ENCODE measurements at places on chromosomes 6 and 20.

- DNase-seq: no peak
Observed at GRCh38 chr6:27865850-27866356, 46.3 kb downstream of the OR2B2 start.

DNA sequence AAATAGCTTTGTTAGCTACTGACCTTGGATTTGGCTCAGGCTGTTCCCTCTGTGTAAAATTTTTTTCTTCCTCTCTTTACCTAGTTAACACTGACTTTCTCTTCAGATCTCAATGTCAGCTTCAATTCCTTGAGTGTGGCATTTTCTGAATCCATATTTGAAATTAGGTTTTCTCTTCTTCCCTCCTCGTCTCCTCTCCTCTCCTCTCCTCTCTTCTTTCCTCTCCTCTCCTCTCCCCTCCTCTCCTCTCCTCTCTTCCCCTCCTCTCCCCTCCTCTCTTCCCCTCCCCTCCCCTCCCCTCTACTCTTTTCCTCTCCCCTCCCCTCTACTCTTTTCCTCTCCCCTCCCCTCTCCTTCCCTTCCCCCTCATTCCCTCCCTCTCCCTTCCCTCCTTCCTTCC is 453.3 kb downstream of the BMP2 start:
- DNase-seq: no peak

GRCh38 chr20:37254114-37254878 is 7.3 kb downstream of the GHRH start:
- no peak for DNase-seq

GRCh38 chr6:139881728-139882211 is 507.3 kb upstream of the CITED2 start:
- no peak for DNase-seq

DNA sequence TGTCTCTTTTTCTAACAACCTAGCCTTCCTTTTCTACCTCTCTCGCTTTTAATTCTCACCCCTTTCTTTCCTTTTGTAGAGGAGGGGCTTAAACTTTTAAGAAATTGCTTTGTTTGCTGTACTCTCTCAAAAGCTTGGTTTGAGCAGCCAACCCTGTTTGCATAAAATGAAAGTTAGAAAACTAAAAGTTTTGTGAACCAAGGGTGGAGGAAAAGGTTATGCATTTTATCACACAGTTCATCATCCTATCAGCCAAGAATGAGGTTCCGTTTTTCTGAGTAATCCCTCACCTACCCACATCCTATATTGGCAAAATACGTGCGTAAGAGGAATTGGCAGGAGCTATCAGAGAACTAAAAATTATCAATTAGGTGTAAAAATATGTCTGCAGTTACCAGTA is 42.8 kb upstream of the LOC128125822 start:
- no peak for DNase-seq

- no peak for DNase-seq
Observed at GRCh38 chr6:16140607-16141006, 11.7 kb downstream of the MYLIP start.

- DNase-seq: no peak
Observed at GRCh38 chr6:107045826-107046675, 18.1 kb downstream of the MTRES1 start.

DNA sequence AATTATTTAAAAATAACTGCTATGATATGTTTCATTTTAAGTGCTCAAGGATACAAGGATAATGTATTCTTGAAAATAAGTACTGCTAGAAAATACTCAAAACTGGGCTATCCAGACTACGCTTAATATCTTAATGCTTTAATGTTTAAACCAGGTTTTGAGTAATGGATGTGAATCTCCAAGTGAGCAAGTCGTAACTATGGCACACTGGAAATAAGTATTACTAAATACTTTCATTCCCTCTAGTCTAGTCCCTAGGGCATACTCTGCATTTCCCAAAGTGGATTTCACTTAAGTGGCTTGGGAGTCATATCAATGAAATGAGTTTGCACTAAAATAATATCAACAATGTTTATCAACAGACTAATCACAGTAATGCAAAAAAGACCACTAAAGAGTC is 48.1 kb downstream of the HMGCLL1 start:
- DNase-seq: no peak

DNA sequence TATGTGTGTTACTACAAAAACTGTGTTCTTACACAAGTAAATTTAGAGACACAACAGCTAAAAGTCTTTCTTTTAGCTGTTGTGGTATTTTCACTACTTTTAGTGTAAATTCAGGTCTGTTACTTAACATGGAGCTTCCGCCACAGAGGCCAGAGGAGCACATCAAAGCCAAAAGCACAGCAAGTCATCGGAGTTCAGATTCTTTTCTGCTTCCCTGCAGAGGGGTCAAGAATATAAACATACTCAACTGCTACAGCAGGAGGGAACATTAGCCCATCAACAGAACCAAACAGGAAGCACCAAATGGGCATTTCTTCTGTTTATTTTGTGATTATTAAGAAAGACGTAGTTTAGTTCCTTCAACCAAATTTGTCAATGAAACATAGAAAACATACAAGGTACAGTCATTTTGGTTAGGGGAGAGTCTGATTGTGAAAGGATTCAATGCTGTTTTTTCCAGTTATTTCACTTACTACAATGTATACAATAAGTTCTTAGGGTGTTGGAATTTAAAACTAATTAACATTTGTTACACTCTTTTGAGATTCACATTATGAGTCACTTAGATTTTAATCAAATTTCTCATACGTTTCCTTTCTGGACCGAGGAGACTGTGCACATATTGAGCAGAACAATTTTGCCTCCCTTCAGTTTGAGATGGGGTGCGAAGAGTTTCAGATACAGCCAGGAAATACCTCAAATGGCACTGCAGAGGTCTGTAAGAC is 42.8 kb upstream of the DSE start:
- no peak for DNase-seq

DNA sequence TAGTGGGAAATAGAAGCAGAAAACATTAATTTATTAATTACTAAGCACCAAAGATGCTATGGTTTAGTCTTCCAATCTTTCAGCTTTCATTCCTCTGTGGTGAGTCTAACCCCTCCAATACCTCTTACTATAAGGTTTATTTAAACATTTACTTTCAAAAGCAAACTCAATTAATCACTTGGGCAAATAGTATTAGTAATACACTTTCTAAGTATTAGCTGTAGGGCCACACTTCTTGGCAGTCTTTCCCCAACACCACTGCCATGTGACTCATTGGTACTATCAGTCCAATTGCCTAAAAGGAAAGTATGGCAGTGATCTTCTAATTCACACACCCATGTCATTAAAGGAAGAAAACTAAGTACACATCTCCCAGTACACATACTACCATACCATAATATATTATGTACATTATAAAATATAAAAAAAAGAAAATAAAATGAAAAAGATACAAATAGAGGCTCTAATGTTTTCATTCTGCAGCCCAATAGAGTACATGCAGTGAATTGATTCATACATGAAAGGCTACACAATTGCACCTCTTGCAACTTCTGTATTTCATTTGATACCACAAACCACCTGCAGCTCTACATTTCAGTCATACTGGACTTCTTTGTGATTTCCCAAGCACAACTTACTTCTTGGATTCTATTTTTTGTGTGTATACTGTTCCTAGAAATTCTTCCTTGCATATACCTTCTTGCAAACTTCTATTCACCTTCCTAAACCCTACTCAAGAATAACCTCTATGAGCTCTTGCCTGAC is 218.6 kb downstream of the PKHD1 start:
- DNase-seq: no peak

- DNase-seq: no peak
Observed at GRCh38 chr6:159832946-159833345, 32.9 kb downstream of the PNLDC1 start.

- DNase-seq: no peak
Observed at GRCh38 chr6:144482142-144482541, 197.0 kb downstream of the UTRN start.

DNA sequence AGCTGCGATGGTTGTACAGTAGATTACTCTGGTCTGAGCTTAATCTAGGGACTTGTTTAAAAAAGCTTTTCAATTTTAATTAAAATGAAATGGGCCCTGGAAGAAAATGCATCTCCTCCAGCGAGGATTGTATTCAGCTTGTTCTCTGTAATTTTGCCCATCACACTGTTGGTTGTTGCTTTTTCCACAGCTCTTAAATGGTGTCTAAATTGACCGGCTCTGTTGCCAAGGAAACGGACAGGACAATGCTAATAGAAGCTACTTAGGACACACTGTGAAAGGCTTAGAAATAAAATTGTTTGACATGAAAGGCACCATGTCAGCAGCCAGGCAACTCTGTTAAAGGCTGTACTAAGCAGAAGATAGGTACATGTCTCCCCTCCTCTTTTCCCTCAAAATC is 116.7 kb upstream of the NRSN1 start:
- DNase-seq: no peak

GRCh38 chr6:52176550-52176949 is 9.6 kb upstream of the IL17A start:
- no peak for DNase-seq

- no peak for DNase-seq
Observed at GRCh38 chr6:82783587-82784236, 281.9 kb downstream of the UBE3D start.

- peak; percentile 79 for DNase-seq
Observed at GRCh38 chr6:4460586-4461475, 315.4 kb upstream of the CDYL start.

GRCh38 chr6:43820486-43820885 is 50.5 kb downstream of the VEGFA start:
- no peak for DNase-seq

DNA sequence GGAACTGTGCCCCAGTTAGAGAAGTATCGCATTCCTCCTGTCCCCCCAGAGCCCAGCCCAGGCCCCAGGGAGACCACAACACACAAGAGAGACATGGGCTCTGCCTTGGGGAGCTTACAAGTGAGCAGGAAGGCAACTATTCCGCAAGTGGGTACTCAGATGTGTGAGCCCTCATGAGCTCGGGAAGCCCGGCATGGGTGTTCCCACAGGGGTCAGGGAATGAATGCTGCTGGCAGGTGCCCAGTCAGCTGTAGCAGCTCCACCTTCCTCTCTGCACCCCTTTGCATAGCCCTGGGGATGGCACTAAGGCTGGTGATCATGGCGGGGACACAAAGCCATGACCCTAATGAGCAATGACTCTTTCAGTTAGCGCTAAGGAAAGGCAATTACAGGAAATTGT is 194.1 kb downstream of the SYNDIG1 start:
- no peak for DNase-seq

- DNase-seq: no peak
Observed at GRCh38 chr6:70299456-70299855, 3.4 kb downstream of the COL9A1 start.

DNA sequence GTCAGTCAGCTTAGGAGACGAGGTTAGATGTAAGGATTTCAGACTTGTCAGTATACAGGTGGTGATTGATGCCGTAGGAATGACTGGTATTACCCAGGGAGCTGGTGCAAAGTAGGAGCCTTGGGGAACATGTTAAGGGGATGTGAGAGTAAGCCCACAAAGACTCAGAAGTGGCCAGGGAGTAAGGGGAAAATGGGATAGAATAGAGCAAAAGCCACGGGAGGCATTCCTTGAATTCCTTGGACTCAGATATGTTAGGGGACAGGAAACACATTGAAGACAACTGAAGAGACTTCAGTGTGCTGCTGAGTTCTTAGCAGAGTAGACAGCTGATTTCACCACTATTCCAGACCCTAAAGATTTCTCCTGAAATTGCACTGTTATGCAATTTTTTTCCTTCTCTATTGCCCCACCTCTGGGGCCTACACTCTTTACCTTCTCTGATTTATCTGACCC is 1.2 kb upstream of the ACAT2 start:
- no peak for DNase-seq

- DNase-seq: no peak
Observed at GRCh38 chr6:18632670-18633410, 245.7 kb downstream of the RNF144B start.

GRCh38 chr6:105560611-105561066 is 157.8 kb upstream of the PREP start:
- no peak for DNase-seq
